ENCODE measurements at places on chromosomes 5 and 9.

GRCh38 chr9:71758785-71759184, 9.5 kb downstream of the CEMIP2 start:
- no peak for DNase-seq

DNA sequence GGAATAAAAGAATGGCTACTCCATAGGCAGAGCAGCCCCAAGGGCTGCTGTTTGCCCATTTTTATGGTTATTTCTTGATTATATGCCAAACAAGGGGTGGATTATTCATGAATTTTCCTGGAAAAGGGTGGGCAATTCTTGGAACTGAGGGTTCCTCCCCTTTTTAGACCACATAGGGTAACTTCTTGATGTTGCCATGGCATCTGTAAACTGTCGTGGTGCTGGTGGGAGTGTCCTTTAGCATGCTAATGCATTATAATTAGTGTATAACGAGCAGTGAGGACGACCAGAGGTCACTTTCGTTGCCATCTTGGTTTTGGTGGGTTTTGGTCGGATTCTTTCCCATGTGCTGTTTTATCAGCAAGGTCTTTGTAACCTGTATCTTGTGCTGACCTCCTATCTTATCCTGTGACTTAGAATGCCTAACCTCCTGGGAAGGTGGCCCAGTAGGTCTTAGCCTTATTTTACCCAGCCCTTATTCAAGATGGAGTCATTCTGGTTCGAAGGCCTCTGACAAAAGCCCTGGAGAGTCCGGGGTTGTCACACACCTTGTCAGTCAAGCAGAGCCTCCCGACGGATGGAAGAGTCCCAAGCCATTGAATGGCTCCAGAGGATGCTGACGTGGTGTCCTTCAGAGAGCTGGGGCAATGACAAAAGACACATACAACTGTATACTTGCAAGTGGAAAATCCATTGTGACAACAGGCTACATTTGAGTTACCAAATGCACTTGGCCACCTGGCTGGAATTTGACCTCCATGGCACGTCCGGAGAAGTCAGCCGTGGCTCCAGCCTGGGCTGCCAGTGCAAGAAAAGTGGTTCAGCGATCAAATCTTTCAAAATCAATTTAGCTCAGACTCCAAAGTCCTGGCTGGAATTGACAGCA, 67.1 kb upstream of the CLINT1 start:
- no peak for DNase-seq

- DNase-seq = no peak
Measured at GRCh38 chr5:31726952-31727351, 88.0 kb downstream of the PDZD2 start.

- DNase-seq = no peak
Measured at GRCh38 chr9:118367383-118367782, 663.2 kb downstream of the TLR4 start.

DNA sequence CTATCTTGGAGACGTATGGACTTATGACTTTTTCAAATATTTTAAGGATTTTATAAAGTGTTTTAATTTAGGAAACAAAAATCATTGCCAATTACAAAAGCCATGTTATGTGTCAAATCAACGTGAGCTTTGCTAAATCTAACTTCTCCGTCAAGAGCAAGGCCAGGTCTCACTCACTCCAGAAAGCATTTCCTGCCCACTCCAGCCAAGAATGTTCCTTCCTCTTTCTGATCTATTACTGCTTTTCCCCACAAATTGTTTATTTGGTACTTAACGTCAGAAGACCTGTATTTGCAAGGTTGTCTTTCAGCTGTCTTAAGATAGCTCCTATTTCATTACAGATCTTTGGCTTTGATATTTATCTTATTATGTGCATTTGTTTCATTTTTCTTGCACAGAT, 193.5 kb upstream of the HAPLN1 start:
- no peak for DNase-seq

GRCh38 chr9:35406183-35406959, 83.5 kb upstream of the RUSC2 start:
- DNase-seq = peak; percentile 2

GRCh38 chr5:41156739-41157138, 56.6 kb downstream of the C6 start:
- DNase-seq = no peak

DNA sequence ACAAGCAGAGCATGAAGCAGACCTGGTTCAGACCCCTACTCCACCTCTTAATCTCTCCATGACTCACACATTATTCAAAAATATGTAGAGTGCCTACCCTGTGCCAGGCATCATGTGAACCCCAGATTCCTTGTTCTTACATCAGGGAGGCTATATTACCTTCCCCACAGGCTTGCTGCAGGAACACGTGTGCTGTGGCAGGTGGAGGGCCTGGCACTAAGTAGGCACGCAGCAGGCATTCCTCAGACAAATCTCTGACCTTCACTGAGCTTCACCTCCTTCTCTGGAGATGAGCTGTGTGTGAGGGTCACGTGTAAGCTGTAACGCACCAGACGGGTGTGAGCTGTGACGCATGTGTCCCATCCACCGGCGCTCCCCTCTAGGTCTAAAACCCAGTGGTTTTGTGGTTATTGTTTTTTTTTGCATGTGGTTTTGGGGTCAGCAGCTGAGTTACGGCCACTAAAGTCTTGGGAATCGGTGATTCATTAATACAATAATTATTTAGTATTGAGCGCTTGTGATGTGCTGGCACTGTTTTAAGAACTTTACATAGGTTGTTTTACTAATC, 30.3 kb downstream of the ANGPTL2 start:
- no peak for DNase-seq

DNA sequence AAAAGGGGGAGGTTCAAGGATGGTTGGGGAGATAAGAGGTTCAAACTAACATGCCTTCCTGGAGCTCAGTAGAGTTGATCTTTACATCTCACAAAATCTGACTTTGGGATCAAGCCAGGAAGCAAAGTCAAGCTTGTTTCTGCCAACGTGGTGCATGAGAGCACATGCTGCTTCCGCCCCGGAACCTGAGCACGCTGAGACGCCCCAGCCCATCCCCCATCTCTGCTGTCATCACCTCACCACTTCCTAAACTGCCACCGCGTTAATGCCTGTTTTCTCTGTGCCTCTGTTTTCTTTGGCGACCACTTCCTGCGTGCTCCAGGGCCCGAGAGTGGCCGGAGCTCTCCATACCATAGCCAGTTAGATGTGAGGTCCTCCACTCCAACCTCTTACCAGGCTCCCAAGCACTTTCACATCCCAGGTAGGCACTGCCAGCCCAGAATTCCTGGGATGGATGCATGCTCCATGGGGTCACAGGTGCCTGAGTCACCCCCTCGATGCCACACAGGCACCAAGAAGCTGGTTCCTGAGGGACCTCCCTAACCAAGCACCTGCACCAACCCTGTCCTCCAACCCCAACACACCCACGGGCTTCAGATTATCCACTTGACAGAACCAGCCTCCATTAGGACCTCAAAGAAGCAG, 31.2 kb upstream of the AFAP1L1 start:
- peak; percentile 77 for DNase-seq

- no peak for DNase-seq
Measured at GRCh38 chr9:13952906-13953305, 361.0 kb downstream of the NFIB start.

DNA sequence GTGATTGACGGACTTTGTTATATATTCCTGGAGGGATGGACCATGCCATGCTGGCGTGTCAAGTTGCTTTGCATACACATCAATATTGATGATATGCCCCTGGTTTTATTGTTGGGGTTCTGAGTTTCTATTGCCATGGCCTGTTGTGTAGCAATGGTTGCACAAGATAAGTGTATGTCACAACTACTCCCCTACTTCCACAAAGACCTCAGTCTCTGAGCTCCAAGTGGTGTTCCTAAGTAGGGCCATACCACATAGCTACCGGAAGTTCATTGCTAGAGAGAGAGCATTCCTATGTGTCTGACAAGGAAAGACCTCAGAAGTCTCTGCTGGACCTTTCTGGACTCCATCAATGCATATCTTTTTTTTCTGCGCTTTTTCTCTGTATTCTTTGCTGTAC, 19.8 kb downstream of the TXNDC8 start:
- no peak for DNase-seq

- DNase-seq = no peak
Measured at GRCh38 chr5:146039420-146039819, 66.0 kb downstream of the PLAC8L1 start.

DNA sequence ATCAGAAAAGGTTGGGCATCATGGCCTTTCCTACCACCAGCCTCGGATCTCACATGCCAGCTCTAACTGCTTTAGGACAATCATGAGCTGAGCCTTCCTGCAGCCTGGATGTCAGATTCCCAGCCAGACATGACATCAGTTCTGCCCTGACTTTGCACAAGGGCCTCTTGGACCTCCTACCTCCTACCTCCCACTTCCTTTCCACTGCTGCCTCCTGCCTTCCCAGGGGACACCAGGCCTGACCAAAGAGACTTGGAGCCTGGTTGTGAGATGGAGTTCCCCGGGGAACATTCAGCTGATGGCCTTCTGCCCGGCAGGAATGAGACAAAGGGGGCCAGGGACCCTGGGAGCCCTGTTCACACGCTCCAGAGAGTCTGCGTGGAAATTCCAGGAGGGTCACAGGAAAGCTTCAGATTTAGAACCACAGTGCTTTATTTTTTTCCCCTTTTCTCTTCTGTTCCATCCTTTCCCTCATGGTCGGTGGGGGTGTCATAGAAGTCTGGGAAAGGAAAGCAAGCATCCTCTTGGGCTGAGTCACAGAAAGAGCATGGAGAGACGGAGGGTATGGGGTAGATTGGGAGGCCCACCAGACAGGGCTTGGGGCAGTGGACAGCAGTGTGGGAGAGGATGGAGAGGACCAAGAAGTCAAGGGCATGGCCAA, 35.4 kb upstream of the IL17B start:
- DNase-seq = no peak

DNA sequence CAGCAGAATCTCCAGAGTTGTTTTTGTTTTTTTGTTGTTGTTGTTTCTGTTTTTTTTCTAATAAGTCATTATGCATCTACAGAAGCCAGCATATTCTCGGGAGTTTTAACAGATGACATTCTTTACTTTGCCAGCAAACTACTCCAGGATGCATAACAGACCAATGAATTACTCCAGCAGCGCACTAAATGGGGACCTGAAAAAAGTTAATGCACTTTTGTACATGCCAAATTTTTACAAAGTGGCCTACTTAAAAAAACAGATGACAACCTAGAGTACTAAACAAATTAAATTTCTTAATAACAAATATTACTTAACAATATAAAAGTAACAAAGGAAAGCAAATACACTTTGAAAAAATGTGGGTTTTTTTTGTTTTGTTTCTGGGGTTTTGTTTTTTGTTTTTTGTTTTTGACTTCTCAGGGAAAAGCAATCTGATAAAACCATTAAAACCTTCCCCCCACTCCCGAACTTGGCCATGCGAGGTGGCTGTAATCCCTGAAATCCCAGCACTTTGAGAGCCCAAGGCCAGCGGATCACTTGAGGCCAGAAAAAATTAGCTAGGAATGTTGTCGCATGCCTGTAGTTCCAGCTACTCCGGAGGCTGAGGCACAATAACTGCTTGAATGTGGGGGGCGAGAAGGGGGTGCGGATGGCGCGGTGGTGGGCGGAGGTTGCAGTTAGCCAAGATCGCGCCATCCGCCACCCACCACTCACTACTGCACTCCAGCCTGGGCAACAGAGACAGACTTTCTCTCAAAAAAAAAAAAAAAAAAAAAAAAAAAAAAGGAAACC, 352.4 kb downstream of the CETN3 start:
- DNase-seq = no peak

- no peak for DNase-seq
Measured at GRCh38 chr5:51397996-51398395, 14.7 kb downstream of the ISL1 start.

DNA sequence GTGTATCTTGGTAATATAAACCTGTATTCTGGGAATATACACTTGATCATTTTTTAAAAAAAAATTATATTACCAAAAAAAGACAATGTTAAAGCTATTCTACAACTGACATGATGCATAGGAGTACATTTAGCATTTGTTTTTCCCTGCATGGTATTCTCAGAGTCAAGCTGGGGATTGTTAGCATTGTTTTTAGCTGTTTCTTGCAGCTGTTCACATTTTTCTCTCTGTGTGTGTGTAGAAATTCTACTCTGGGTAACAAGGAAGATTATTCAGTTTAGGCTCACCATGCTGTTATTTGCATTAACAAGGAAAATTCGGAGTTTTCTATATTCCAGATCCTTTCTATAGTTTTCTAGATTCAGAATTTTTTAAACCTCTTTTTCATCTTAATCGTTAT, 62.2 kb downstream of the ADAMTS16 start:
- DNase-seq = no peak

DNA sequence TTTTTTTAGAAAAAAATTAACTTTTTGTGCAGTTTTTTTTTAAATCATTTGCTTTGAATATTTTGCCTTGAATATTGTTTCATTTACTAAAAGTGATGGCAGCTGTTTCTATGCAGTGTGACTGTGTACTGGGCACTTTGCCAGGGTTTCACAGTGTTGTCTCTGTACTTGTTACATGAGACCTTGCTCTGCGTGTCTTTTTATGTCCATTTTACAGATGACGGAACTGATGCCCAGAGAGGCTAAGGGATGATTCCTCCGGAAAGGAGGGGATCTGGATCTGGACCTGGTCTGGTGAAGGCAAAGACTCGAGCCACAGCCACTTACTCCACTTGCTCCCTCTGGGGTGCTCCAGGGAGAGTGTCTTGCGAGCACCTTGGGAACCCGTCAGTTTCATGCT, 124.8 kb upstream of the PTCH1 start:
- no peak for DNase-seq

GRCh38 chr9:136437430-136437829, 2.2 kb downstream of the INPP5E start:
- DNase-seq = no peak

- DNase-seq = no peak
Measured at GRCh38 chr9:130728721-130729120, 35.1 kb downstream of the EXOSC2 start.

GRCh38 chr5:27502236-27502635, 463.9 kb upstream of the CDH9 start:
- no peak for DNase-seq

GRCh38 chr5:141849415-141850243, 28.6 kb downstream of the PCDH1 start:
- peak; percentile 53 for DNase-seq

DNA sequence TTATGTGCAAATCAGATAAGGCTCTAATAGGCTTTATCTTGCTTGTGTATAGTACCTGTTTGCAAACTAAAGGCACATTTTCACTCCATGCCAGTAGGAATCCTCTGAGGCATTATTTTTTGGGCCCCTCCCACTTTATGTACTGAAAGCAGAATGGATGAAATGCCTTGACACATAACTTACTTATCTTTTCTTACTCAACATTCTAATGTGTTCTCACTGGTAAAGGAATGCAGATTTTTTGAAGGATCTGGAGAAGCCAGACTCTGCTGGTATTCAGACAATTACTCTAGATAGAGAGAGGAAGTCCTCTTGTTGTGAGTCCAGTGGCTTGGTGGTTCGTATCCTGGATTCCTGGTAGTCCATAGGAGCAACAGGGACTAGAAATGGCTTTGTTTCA, 336.7 kb downstream of the CCDC171 start:
- no peak for DNase-seq

GRCh38 chr5:37492778-37493555, 113.8 kb downstream of the WDR70 start:
- no peak for DNase-seq

- DNase-seq = no peak
Measured at GRCh38 chr5:172766287-172767108, 4.5 kb downstream of the DUSP1 start.

GRCh38 chr5:138273834-138274188, 610 bp downstream of the GFRA3 start:
- DNase-seq = no peak

- DNase-seq = no peak
Measured at GRCh38 chr5:136073714-136074529, 45.1 kb downstream of the TGFBI start.

- no peak for DNase-seq
Measured at GRCh38 chr9:81588148-81588871, 101.0 kb downstream of the TLE1 start.

GRCh38 chr9:11757408-11757807, 935.8 kb upstream of the TYRP1 start:
- no peak for DNase-seq

Measured in activated T-helper 1 cell treated with Interleukin-2 at 50 U/mL for 16 hours (primary cell).